Activated CD4-positive, alpha-beta T cell treated with anti-CD3 and anti-CD28 coated beads, Interleukin-2, amount 10 ng/mL, durations not matched to agents 7 days and 5 days (primary cell): ENCODE measurements at places on chromosomes 12 and 14. TPM values are rescaled to one million over a fixed set of nuclear protein-coding genes. Genes with fewer than 3 reads are reported as not detected.

Gene HOXC4
- total RNA-seq, result not detected

Gene GLS2
- total RNA-seq, result 1.1 TPM

- no peaks in the 10 kb centered on the region for H3K4me1 ChIP-seq
- peak; percentile 28 for DNase-seq
- no peak overlapping the region for H3K27ac ChIP-seq
These were observed 34.1 kb downstream of the SCFD1 start for GRCh38 chr14:30656190-30656632.

- no peak overlapping the region for H3K4me3 ChIP-seq
- no peak for DNase-seq
- H3K36me3 ChIP-seq, result peaks cover 19% of the 10 kb centered on the region
These were observed 61.9 kb downstream of the CHGA start for GRCh38 chr14:92984896-92985295.
